ENCODE measurements at places on chromosomes 7 and 10.

DNA sequence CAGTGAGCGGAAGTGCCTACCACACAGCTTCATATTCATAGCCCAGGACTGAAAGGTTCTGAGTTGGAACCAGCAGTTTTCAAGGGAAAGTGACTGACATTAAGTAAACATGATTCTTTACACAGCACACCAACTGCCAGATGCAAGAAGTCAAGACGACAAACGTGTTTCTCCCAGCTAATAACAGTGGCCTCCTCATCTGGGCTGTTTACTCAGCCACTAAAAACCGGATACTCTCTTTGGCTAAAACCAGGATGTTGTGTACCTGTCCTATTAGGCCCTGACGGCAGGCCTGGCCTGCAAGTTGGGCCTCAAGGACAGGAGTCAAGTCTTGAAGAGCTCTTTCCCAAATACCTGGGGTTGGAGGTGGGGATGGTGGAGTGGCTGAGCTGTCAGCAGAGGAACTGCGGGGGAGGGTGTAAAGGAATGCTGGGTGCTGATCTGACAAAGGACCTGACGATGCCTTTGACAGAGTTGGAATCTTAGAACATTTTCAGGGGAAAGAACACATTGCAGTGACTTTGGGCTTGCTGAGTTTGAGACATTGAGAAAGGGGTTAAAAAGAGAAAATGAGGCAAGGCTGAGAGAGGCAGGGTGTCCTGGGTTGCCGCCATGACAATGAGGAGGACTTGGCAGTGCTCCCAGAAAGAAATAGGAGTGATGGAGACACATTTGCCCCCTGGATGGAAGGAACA lies 57.7 kb downstream of the STEAP1B start:
- no peak for DNase-seq

DNA sequence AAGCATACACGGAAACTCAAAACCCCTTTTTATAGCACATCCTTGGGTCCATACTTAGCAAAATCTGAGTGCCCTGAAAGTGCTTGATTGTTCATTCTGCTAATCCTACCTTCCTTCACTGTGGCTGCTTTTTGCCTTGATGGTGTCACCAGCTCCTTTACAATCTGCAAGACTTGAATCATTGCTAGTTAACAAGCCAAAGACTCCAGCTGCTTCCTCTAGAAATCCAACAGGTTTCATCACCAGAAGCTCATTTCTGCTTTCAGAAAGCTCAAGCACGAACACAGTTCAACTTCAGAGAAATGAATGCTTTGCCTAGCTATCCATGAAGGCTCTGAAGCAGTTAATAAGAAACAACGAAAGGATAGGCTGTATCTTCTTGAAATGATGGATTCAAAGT lies 38.0 kb downstream of the USP6NL start:
- DNase-seq: no peak

GRCh38 chr7:17532861-17533404 lies 234.5 kb downstream of the AHR start:
- no peak for DNase-seq

- no peak for DNase-seq
These were observed 221.4 kb downstream of the GATA3 start for GRCh38 chr10:8275911-8276310.

DNA sequence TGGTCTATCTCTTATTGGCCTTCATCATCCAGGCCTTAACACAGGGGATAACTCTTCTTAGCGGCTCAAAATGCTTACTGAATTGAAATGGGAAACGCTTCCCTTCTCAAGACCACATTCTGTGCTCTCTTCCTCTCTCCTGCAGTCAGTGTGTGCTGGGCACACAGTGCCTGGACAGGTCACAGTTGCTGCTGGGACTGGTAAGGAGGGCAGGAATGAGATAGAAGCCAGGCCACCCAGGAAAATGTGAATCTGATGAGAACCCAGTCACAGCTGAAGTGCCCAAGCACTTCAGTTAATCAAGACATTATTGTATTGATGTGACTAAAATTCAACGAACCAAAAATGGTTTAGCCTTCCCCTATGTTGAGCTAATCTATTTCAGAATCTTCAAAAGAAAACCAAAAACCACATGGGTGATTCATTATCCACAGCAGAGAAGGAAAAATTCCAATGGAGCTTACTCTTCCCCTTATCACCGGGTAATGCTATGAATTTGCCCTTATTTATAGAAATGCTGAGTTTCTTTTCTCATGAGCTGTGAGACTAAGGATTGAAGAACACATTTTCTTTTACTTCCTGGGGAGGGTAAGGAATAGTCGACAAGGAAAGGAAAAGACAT lies 41.2 kb upstream of the PLPP4 start:
- DNase-seq: no peak

DNA sequence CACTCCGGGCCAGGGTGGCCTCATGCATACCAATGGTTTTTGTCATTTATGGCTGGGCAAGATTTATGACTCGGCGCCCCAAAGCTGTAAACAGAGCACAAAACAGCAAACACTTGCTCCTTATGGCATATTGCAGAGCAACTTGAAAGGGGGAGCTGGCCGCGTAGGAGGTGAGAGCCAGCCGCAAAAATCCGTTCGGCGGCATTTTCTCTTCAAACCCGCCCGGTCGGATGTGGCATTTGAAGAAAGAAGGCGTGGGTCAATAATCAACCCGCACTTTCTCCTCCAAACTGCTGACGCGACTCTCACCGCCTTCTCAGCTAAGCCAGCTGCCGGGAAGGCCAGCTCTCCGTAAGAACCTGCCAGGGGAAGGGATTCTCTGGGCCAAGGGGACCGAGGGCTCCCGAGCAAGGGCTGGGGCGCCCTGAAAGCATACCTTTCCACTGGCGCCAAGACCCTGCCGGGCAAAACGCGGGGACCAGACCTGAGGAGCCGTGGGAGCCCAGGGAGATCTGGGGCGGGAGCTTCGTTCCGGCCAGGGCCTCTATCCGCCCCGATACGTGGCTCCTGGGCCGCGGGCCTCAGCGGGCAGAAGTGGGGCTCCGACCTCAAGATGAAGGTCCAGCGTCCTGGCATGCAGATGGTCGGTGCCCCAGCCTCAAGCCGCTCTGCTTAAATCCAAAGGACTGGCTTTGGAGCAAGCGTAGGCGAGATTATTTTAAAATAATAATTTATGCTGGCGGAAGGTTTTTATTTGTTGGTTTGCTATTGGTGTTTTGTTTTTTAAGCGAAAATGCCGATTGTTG lies 12.9 kb upstream of the HOXA2 start:
- no peak for DNase-seq

DNA sequence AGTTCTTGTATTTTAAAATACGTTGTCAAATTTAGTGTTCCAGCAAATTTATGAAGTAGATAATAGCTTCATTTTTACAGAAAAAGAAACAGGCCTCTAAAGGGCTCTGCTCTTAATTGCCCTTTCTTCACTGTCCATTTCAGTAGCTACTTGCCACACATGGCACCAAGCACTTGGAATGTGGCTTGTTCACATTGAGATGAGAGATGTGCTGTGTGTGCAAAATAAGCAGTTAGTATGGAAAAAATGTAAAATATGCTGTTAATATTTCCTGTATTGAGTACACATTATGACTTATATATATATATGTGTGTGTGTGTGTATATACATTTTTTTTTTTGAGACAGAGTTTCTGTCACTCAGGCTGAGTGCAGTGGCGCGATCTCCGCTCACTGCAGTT lies 19.5 kb downstream of the RBM33 start:
- no peak for DNase-seq

GRCh38 chr7:13077466-13077865 lies 390.0 kb downstream of the ARL4A start:
- DNase-seq: no peak

GRCh38 chr10:130882906-130883305 lies 428.6 kb downstream of the TCERG1L start:
- no peak for DNase-seq

DNA sequence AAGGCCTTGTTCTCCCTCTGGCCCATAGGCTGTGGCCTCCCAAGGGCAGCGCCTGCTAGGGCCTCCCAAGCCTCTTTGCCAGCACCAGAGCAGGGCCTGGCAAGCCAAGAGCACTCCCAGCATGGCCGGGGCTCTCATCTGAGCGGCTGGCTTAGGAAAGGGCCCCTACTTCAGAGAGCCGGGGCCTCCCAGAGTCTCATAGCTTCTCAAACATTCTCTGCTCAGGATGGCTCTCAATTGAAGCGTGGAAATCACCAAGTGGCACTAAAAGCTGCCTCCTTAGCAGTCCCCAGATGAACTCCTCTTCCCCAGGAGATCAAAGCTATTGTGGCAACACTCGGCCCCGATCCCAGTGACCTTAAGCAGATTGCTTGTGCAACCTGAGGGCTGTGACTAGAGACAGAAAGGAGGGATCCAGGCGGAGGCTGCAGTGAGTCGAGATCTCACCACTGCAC lies 69.4 kb downstream of the FAM53B start:
- no peak for DNase-seq

GRCh38 chr7:34338961-34339526 lies 319.0 kb upstream of the NPSR1 start:
- no peak for DNase-seq

DNA sequence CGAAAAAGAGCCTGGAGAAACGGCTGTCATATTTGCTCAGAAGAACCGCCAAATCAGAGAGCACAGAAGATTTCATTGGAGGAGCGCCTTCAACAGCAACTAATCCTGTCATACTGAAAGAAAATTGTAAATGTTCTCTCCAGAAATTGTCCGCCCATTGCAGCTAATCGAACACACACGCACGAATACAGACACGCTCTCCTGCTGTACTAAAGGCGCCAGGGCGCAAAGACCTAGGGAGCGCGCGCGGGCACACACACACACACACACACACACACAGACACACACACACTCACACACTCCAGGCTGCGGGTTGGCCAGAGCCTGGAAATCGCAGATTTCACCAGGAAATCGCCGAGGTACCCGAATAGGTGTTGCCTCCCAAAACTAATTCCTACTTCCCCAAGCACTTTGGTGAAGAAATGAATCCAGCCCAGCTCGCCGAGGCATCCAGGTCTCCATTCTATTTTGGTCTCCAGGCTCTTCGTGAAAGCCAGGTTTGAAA lies at the start of gene CHRM2:
Gene CHRM2 (plus strand): TSS at position 157 of the 505 bp plus-strand sequence. CDS start 146,214 bp downstream, outside the sequence.
- no peak for DNase-seq

DNA sequence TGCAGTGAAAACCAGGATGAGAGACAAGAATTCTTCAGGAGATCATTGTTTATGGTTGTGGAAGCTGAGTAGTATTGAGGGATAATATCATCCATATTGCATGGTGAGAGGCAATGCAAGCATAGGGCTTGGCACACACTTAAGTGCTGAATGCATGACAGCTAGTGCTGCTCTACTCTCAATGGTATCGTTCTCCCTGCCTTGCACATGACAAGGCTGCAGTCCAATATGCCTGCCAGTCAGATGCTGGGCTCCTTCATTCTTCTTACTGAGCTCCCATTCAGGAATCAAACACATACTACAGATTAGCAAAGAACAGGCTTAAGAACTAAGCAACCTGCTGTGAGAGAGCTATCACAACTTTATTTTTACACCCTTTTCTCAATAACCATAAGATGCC lies 72.2 kb downstream of the SORCS1 start:
- DNase-seq: no peak

- no peak for DNase-seq
These were observed 99.1 kb downstream of the SAMD9 start for GRCh38 chr7:93018716-93019115.

- no peak for DNase-seq
These were observed 15.3 kb downstream of the AOC1 start for GRCh38 chr7:150867605-150868004.

- no peak for DNase-seq
These were observed 69.9 kb downstream of the ASAH2B start for GRCh38 chr10:50809596-50809995.

GRCh38 chr7:114644455-114644854 lies 229.8 kb downstream of the FOXP2 start:
- DNase-seq: no peak

DNA sequence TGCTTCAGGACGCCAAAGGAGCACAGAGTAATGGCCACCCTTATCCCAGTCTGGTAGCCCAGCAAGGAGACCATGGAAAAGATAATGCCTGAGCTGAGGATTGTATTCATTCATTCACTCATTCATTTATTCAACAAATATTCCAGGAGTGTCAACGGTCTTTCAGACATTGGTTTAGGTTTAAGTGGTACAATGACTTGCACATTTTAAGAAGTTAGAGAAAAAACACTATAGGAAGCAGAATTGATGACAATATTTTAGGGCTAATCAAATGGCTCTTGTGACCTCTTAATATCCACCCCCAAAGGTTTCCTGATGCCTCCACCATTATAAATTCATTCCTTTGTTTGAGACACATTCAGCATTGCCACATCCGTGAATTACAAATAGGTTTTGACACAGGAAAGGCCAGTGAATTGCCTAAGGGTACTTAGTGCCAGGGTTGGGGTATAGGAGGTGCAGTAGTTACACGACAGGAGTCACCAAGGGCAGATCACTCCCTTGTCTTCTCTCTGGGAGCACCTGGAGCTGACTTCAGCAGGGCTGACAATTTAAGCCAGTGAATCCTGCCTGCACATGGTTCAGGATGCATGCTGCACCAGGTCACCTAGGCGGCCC lies 269.5 kb downstream of the CREB5 start:
- no peak for DNase-seq

DNA sequence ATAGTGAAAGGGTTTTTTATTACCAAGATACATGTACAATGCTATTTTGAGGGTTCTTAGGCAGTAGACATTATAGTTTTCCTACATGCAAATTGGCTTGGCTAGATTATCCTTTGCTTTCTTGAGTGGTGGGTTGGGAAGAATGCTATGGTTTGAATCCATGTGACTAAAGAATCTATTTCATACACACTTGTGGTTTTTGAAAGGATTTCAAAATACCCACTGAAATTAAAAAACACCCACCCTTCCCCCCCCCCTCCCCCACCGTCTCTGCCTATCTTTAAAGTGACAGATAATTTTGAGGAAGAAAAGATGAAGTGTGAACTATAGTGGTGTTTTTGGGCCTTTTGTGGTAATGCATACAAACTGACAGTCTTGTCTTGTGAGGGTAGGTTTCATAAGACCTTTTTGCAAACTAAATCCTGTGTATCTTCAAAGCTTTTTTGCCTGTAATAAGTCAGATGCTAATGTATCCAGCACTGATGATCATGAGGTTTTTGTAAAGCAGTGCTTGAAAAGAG lies 90.9 kb downstream of the TPST1 start:
- no peak for DNase-seq

DNA sequence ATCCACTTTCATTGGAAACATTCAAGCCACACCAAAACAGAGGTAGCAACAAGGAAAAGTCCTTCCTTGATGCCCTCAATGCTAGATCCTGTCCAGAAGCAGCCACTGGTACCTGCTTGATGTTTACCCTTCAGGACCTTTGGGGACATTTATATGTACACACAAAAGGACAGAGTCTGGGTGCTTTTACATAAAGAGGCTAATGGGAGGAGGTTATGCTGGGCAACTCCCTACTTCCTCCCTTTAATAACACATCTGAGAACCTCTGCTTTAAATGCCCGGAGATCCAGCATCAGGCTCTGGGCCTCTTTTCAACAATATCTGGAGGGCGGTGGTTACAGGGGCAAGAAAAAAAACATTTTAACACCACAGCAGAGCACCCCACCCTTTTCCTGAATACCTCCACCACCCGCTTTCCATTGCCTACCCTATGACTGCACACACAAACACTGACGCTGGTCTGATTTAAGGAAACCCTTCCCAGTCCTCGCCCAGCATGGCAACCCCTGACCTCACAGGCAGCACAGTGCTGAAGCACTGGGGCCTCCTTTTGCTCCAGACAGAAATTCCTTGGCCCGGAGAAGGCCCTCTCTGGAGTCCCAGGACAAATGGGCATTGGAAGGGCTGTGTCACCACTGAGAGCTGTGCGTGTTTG lies 39.3 kb upstream of the DUSP5 start:
- peak; percentile 15 for DNase-seq

GRCh38 chr7:95320651-95321050 lies 3.7 kb downstream of the PON1 start:
- no peak for DNase-seq

- no peak for DNase-seq
These were observed 40.6 kb upstream of the ADD3 start for GRCh38 chr10:109966961-109967738.

GRCh38 chr10:29541422-29542210 lies 93.2 kb downstream of the SVIL start:
- no peak for DNase-seq
